ENCODE measurements at places on chromosomes 7 and 10. TPM values are rescaled to one million over a fixed set of nuclear protein-coding genes. Genes with fewer than 3 reads are reported as not detected.

GRCh38 chr7:75937958-75938786 lies 23.2 kb downstream of the POR start:
- H3K4me3 ChIP-seq: no peak overlapping the region
- peaks cover 9% of the 10 kb centered on the region for H3K4me1 ChIP-seq
- no peaks in the 10 kb centered on the region for H3K36me3 ChIP-seq
- no peak overlapping the region for H3K27ac ChIP-seq
- H3K27me3 ChIP-seq: no peaks in the 10 kb centered on the region

Gene TMEM273
- polyA plus RNA-seq: 15.6 TPM

Gene PIK3CG
- polyA plus RNA-seq: 1.8 TPM

Gene ZNF488
- polyA plus RNA-seq: 0.82 TPM
